ENCODE measurements at places on chromosomes 6 and 20.

DNA sequence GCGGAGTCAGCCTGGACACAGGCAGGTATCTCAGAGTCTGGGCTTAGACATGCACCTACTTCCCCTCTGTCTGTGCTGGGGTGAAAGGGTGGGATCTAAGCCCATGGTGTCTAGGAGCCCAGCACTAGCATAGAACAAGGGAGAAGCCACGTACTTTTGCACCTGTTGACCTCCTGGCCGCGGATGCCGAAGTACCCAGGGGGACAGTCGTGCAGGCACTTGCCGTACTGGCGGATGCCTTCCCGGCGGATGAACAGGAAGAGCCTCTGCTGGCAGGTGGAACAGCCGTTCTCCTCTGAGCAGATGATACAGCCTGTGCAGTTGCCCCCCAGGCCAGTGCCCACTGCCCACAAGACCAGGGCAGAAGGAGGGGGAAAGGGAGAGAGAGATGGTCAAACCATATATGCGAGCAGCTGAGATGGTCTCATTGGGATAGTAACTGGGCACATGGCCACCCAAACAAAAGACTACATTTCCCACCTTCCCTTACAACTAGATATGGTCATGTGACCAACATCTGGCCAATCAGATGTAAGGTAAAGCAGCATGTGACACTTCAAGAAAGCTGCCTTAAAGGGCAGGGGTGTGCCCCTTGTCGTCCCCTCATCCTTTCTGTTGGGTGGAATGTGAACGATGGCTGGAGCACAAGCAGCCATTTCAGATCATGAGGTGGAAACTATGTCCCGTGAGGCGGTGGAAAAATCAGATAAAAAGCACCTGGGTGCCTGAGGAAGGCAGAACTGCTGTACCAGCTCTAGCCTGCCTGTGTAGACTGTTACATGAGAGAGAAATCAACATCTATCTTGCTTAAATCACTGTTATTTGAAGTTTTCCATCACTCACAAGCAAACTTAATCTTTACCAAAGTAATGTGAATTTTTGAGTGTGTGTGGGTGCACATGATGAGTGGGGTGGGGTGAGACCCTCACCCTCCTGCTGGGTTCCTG, 34.0 kb downstream of the RSPO4 start:
- H3K4me1 ChIP-seq, result no peaks in the 10 kb centered on the region
- H3K27ac ChIP-seq, result no peak overlapping the region
- H3K4me3 ChIP-seq, result no peak overlapping the region

DNA sequence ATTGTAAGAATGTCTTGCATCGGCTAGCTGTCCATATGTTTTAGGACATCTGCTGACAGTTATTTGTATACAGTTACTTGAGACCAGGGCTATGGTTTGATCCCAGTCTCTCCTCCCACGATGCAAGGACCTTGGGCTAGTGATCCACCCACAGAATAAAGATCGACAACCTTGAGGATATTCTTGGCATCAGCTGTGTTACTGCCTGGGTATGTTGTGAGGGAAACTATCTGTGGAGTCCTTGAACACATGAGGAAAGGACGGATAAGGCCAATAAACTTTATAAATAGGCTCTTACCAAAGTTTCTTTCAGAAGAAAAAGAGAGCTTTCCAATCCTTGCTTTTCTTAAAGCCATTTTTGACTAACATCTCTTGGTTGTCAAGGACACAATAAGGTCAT, 70.8 kb upstream of the HEY2 start:
- no peak overlapping the region for H3K4me3 ChIP-seq
- H3K4me1 ChIP-seq, result peaks cover 32% of the 10 kb centered on the region
- DNase-seq, result no peak
- H3K36me3 ChIP-seq, result peaks cover 34% of the 10 kb centered on the region
- H3K27ac ChIP-seq, result no peak overlapping the region
- H3K27me3 ChIP-seq, result no peaks in the 10 kb centered on the region

DNA sequence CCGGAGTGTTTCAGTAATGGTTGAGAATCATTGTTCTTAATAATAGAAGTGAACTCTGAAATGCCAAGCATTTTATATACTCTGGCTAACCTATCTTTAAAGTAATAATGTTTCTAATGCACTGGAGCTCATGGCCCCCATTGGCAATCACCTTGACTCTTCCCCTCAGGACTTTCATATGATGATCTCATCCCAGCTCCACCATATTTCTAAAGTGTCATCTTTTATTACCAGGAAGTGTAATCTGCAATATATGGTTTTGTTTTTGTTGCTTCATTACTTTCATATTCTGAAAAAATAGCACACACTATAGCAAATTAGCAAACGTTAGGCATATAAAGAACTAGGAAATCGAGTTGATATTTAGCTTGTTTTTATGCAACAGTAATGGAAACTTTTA, 60.3 kb downstream of the TULP4 start:
- H3K4me1 ChIP-seq, result peaks cover 12% of the 10 kb centered on the region
- no peak for DNase-seq
- H3K27me3 ChIP-seq, result no peaks in the 10 kb centered on the region
- no peak overlapping the region for H3K4me3 ChIP-seq

GRCh38 chr6:90217506-90218127, 79.0 kb downstream of the BACH2 start:
- no peak for DNase-seq
- H3K27ac ChIP-seq, result no peak overlapping the region
- no peaks in the 10 kb centered on the region for H3K27me3 ChIP-seq
- H3K4me1 ChIP-seq, result 0 out of 2 replicates have a peak, but pooled peaks cover 4% of the 10 kb centered on the region

DNA sequence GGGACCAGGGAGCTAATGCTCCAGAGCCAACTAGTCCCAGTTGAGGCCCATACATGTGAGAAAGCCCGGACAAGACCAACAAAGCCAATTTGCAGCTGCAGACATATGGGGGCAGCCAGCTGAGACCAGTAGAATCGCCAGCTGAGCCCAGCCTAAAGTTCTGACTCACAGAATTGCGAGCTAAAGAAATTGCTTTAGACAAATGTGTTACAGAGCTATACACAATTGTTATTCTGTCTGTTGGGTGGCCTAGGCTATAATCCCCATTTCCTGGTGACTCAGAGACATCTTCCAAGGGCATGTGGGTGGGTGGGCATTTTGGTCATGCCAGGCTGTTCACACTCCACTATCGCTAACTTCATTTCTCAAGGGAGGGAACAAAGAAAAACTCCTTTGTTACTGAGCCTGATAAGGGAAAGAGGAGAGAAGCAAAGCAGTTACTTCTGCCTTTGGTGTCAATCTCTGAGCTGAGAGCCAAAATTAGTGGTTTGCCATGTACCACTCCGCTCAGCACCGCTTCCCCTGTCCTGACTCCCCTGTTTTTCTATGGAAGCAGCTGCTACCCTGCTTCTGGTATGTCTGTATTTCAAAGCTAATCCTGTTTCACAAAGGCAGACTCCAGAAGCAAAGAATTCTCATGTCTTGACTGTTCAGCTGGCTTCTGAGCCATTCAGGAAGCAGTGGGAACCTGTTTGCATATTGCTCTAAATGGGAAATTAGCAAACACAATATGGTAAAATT, 26.1 kb downstream of the SCP2D1 start:
- no peaks in the 10 kb centered on the region for H3K4me1 ChIP-seq
- no peak overlapping the region for H3K4me3 ChIP-seq
- no peak for DNase-seq
- no peak overlapping the region for H3K27ac ChIP-seq

DNA sequence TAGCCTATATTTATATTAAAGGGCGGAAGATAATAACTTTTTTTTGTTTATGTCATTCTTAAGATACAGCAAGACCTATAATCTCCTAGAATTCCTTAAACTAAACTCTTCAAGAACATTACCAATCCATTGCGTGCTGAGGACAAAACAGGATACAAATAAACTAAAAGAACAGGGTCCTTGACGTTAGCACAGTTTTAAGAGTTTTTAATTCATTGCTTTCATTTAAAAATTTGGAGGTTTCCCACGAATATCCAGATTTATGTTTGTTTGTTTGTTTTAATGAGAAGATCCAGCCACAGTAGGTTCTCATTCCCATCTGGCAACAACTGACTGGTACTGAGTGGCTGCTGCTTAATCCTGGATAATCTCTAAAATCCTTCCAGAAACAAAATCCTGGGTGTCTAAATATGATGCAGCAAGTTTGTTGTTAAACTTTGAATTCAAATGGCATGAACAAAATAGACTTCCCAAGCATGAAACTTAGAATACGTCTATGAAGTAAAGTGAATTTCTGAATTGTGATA, 153.7 kb downstream of the HACE1 start:
- H3K27ac ChIP-seq, result no peak overlapping the region
- H3K27me3 ChIP-seq, result no peaks in the 10 kb centered on the region
- H3K36me3 ChIP-seq, result no peaks in the 10 kb centered on the region
- peaks cover 9% of the 10 kb centered on the region for H3K4me1 ChIP-seq
- H3K4me3 ChIP-seq, result no peak overlapping the region

- DNase-seq, result no peak
- no peak overlapping the region for H3K27ac ChIP-seq
- H3K36me3 ChIP-seq, result no peaks in the 10 kb centered on the region
- peaks cover 10% of the 10 kb centered on the region for H3K4me1 ChIP-seq
Observed at GRCh38 chr6:128417698-128418097, 102.7 kb downstream of the PTPRK start.

- no peak for DNase-seq
- H3K27me3 ChIP-seq, result no peaks in the 10 kb centered on the region
- peaks cover 10% of the 10 kb centered on the region for H3K4me1 ChIP-seq
- no peak overlapping the region for H3K27ac ChIP-seq
Observed at GRCh38 chr20:45647441-45648050, 16.5 kb upstream of the WFDC9 start.

- H3K36me3 ChIP-seq, result no peaks in the 10 kb centered on the region
- no peak for DNase-seq
- no peak overlapping the region for H3K27ac ChIP-seq
- H3K4me1 ChIP-seq, result peaks cover 15% of the 10 kb centered on the region
Observed at GRCh38 chr6:21019614-21020013, 485.4 kb downstream of the CDKAL1 start.

DNA sequence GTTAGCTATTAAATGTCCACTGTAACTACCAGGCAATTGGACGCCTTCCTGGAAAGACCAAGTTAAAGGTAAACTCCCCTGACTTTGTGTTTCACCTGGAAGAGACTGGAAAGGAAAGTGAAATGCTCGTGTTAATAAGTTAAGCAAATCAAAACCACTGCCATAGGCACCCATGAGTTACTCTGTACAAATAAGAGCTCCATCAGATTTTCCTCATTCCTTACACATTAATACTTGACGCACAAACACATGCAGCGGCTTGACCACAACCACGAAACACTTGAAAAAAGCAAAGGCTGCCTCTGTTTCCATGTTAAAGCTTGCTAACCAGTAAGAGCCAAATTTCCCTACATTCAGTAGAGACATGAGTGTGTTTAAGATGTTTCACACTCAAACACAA, 19.8 kb downstream of the GCM1 start:
- no peaks in the 10 kb centered on the region for H3K27me3 ChIP-seq
- H3K4me1 ChIP-seq, result peaks cover 4% of the 10 kb centered on the region
- H3K36me3 ChIP-seq, result no peaks in the 10 kb centered on the region
- no peak for DNase-seq
- H3K27ac ChIP-seq, result no peak overlapping the region

GRCh38 chr20:1381753-1382591, 10.9 kb downstream of the FKBP1A start:
- H3K27me3 ChIP-seq, result no peaks in the 10 kb centered on the region
- no peak for DNase-seq
- peaks cover 38% of the 10 kb centered on the region for H3K4me1 ChIP-seq
- H3K4me3 ChIP-seq, result no peak overlapping the region
- no peaks in the 10 kb centered on the region for H3K36me3 ChIP-seq
- H3K27ac ChIP-seq, result no peak overlapping the region

GRCh38 chr6:37860226-37860839, 40.8 kb downstream of the ZFAND3 start:
- no peaks in the 10 kb centered on the region for H3K27me3 ChIP-seq
- H3K36me3 ChIP-seq, result no peaks in the 10 kb centered on the region
- H3K4me1 ChIP-seq, result peaks cover 17% of the 10 kb centered on the region
- no peak overlapping the region for H3K27ac ChIP-seq

DNA sequence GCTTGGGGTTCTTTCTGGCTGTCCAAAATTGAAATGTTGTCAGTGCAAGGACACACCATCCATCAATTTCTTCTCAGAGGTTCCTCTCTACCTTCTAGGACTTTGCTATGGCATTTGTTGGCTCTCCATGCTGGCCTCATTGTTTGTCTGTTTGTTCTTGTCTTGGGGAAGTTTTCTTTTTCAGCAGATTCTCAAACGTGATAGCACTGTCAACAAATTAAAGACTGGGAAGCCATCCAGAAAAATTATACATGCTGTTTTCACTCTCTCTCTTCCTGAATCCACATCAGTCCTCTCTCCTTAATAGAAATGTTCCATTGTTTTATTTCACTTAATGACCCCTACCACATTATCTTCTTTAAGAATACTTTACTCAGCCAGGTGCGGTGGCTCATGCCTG, 130.4 kb downstream of the PCSK2 start:
- H3K4me3 ChIP-seq, result no peak overlapping the region
- no peak for DNase-seq
- no peak overlapping the region for H3K27ac ChIP-seq
- H3K4me1 ChIP-seq, result no peaks in the 10 kb centered on the region
- H3K36me3 ChIP-seq, result no peaks in the 10 kb centered on the region

GRCh38 chr20:37418591-37419109, 72.7 kb downstream of the SRC start:
- H3K27me3 ChIP-seq, result peaks cover 18% of the 10 kb centered on the region
- no peak for DNase-seq
- H3K4me1 ChIP-seq, result peaks cover 43% of the 10 kb centered on the region
- H3K4me3 ChIP-seq, result no peak overlapping the region
- no peaks in the 10 kb centered on the region for H3K36me3 ChIP-seq
- H3K27ac ChIP-seq, result no peak overlapping the region

- no peak overlapping the region for H3K4me3 ChIP-seq
- no peaks in the 10 kb centered on the region for H3K36me3 ChIP-seq
- H3K27ac ChIP-seq, result no peak overlapping the region
- H3K27me3 ChIP-seq, result no peaks in the 10 kb centered on the region
- H3K4me1 ChIP-seq, result peaks cover 17% of the 10 kb centered on the region
Observed at GRCh38 chr6:6900569-6901204, 207.1 kb upstream of the RREB1 start.

DNA sequence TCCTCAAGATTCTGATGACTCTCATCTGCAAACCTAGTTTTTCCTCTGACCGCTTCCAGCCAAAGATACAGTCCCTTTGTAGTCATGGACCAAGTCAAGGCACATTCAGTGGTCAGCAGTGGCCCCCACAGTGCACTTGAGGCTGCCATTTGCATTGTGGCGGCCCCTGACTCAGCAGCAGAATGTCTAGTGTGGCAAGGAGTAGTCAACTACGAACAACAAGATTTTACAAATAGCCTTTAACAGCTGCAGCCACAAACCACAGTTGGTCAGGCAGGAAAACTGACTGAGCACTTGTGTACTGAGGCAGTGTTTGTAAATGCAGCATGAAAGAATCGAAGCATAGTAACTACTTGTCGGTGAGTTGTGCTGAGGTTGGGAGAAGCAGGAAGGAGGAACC, 49.6 kb downstream of the SLC2A12 start:
- no peak overlapping the region for H3K27ac ChIP-seq
- no peak overlapping the region for H3K4me3 ChIP-seq
- no peaks in the 10 kb centered on the region for H3K27me3 ChIP-seq
- no peak for DNase-seq
- H3K4me1 ChIP-seq, result peaks cover 14% of the 10 kb centered on the region
- H3K36me3 ChIP-seq, result no peaks in the 10 kb centered on the region
